ENCODE measurements at places on chromosomes 13 and 19. TPM values are rescaled to one million over a fixed set of nuclear protein-coding genes. Genes with fewer than 3 reads are reported as not detected.

GRCh38 chr19:35592226-35592625 lies 6.3 kb downstream of the PMIS2 start:
- DNase-seq, result peak; percentile 77

GRCh38 chr19:33574824-33575223 lies 46.9 kb upstream of the CHST8 start:
- no peak for DNase-seq

Gene MYH14
- 10.3 TPM for total RNA-seq

Gene SOX21
- total RNA-seq, result not detected

- DNase-seq, result no peak
Measured at GRCh38 chr13:92989301-92989700, 237.3 kb upstream of the GPC6 start.

Gene FAM216B
- not detected for total RNA-seq

Gene GPC5
- total RNA-seq, result 3.4 TPM

DNA sequence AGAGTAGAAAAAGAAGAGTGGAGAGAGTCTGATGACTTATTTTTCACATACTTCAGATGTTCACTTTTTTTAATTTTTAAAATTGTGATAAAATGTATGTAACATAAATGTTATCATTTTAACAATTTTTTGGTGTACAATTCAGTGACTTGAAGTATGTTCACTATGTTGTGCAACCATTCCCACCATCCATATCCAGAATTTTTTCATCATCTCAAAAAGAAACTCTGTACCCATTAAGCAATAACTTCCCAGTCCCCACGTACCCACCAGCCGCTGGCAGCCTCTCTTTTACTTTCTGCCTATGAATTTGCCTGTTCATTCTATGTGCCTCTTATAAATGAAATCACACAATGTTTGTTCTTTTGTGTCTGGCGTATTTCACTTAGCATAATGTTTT lies 43.3 kb downstream of the SKA3 start:
- DNase-seq, result no peak

All from G401 (cell line).